ENCODE measurements at places on chromosomes 5 and 9. TPM values are rescaled to one million over a fixed set of nuclear protein-coding genes. Genes with fewer than 3 reads are reported as not detected.

- no peak for DNase-seq
Measured at GRCh38 chr5:74122979-74123590, 497.1 kb downstream of the ARHGEF28 start.

Gene PCDHA6
- not detected for total RNA-seq

Gene BNIP1
- total RNA-seq, result 10.3 TPM

Gene EPB41L4B
- 5.8 TPM for total RNA-seq

- DNase-seq, result no peak
Measured at GRCh38 chr5:148238418-148238794, at the start of gene MARCOL. Gene MARCOL (plus strand): TSS chr5:148238525. CDS start chr5:148238598, 73 bp downstream.

DNA sequence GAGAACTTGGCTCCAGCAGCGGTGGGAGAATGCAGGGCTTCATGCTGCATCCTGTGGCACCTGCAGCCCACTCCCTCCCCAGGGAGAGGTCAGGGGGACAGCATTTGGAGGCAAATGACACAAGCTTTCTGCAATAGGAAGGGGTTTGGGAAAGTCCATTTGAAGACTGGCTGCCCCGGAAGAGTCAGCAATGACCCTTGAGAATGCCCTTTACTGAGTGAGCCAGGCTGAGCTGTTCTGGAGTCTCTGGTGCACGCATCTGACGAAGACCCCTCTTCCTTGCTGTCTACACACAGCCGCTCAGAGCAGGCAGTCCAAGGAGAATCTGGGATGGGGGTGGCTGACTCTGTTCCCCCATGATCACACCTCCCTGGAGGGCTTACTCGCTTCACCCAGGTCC is 5.5 kb upstream of the NXNL2 start:
- no peak for DNase-seq

Gene FOXD4L6
- not detected for total RNA-seq

DNA sequence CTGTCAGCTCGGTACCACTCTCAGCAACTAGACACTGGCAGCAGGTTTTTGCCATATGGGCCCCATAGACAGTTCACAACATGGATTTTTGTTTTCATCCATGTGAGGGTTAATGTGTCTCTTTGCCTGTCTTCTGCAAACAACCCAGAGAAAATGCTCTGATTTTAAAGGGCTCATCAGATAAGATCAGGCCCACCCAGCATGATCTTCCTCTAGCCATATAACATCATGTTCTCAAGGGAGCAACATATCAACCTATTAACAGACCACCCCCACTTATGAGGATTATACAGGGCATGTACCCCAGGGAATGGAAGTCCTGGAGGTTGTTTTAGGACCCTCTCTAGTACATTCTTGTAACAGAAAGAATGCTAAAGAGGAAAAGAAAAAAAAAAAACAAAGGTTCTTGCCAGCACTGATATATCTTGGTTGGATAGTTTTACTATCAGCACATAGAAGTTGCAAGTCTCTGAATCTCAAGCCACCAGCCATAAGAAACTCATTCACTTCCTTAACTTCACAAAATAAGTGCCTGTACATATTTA is 1015.1 kb downstream of the TLE4 start:
- no peak for DNase-seq

- no peak for DNase-seq
Measured at GRCh38 chr5:121797681-121798518, 53.8 kb upstream of the FTMT start.

Gene ELOVL7
- 0.45 TPM for total RNA-seq

- no peak for DNase-seq
Measured at GRCh38 chr5:9212605-9213004, 333.3 kb downstream of the SEMA5A start.

Gene CKMT2
- 1,924 TPM for total RNA-seq

GRCh38 chr9:99071313-99072039 is 33.4 kb upstream of the TGFBR1 start:
- DNase-seq, result peak; percentile 32

DNA sequence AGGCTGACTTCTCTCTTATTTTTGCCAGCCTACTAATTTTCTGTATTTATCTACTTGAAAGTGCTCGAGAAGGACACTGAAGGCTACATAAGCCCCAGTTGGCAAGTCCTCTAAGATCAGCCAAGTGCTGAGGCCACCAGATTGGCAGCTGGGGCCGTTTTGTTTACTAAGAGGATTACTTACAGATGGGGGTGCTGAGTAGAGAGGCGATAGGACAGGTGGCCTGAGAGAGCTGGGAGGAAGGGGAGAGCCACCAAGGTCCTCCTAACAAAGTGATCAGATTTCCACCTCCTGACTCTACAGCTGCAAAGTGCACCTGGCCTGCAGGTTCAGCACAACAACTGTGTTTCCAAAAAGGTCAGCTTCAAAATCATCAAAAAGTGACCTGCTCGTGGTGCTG is 32.9 kb downstream of the FRMD3 start:
- no peak for DNase-seq

Gene NR4A3
- 4.1 TPM for total RNA-seq

Gene PCDHGA10
- 7.8 TPM for total RNA-seq

DNA sequence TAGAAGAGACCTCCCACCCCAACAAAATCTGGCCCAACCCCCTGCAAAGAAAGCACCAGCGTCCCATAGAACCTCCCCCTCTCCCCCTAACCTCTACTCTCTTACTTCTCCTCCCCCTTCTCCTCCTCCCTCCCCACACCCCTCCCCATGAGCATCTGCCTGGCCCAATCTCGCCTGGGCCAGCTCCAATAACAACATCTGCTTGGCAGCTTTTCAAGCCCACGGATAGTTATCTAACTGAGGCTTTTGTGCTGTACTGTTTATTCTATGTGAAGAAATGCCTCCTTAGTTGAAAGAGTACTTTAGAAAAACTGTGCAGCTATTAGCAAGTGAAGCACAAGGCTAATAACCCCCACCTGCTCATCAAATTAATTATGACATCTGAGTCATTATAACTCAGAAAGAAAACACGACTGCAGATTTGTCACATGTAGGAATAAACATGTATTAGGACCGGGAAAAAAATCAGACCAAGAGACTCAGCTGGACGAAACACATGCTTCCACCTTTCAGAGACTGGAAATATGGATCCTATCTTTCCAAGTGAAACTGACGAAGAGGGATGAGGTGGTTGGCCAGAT is 42.8 kb downstream of the NFIB start:
- peak; percentile 71 for DNase-seq

DNA sequence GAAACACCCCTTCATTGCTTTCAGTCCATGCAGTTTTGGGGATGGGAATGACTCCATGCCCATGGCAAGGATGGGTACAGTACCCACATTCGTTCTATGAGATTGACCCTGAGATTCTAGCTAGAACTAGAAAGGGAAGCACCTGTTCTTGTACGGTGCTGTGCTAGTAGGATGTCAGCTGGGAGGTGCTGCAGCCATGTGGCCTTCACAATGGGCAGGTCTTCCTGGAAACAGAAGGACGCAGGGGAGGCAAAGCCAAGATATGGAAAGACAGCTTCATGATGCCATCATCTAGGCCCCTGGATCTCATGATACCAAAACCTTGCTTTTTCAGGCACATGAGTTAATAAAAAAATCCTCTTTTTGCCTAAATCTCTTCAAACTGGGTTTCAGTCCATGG is 10.5 kb upstream of the FGF1 start:
- DNase-seq, result no peak

Gene PCDHGA11
- total RNA-seq, result 6.0 TPM

Gene UNC5A
- total RNA-seq, result 0.06 TPM

DNA sequence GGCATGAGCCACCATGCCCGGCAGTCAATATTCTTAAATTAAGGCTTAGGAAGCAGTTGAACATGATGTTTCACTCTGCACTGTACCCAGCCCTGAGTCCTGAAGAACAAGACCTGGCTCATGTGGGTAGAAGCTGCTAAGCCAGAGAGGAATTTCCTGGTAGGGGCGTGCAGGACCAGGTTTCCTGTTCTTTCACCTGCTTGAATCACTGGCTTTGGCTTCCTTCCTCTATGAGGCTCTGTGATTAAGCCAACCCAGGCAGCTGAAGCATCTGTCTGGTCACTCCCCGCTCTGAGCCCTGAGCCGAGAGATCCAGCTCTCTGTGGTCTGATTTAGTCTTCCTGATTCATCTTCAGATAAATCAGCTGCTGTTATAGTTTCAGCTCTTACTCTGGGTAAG is 29.1 kb downstream of the CFAP77 start:
- DNase-seq, result no peak

DNA sequence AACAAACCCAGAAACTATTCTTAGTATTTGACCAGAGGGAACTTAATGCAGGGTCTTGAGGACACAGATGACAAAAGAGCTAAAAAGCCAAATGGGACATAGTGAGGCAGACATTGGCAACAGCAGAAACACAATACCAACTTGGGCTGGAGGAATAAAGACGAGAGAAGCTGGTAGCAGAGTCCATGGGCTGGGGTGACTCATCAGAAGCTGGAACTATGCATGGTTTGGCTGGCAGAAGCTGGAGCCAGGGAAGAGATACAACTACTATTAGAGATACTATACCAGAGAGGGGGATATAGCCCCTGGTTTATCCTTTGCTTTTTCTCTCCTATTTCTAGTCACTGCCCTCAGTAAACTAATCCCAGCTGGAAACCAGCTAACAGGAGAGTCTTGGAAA is 29.2 kb upstream of the DPYSL3 start:
- no peak for DNase-seq

DNA sequence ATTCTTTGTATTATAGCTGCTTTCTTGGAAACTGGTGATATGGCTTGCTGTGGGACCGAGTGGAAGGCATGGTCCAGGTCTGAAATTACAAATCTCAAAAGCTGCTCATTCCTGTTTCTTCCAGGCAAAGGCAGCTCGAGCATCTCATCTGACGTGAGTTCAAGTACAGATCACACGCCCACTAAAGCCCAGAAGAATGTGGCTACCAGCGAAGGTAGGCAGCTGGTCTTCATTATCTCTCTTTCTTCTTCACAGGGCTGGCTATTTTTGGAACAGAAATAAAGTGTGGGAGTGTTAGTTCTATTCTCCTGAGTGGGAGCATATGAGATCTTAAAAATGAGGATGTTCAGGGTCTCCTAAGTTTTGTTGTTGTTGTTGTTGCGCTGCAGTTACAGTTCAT is 115.9 kb downstream of the FBXL7 start:
- DNase-seq, result no peak

Gene LPAR1
- total RNA-seq, result 4.1 TPM

- DNase-seq, result no peak
Measured at GRCh38 chr9:28059192-28059591, 485.9 kb upstream of the C9orf72 start.

DNA sequence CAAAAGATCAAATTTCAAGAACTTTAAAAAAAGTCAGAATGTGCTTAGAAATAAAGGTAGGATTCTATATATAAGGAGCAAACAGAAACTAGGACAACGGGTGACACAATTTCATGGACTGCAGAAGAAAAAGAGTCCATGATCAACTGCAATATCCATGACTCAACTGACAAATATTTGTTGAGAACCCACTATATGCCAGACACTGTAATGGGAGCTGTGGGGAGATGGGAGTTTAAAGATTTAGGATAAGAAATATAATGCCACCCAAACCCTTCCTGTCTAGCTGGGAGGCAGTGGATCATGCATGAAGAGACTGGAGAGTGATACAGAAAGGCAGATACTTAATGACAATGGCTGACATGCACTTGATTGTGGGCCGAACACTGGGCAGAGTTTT is 27.6 kb upstream of the CCDC112 start:
- DNase-seq, result no peak

Gene GRM6
- total RNA-seq, result not detected

GRCh38 chr5:142357469-142358090 is 32.8 kb upstream of the SPRY4 start:
- DNase-seq, result no peak

Gene NR3C1
- 40.1 TPM for total RNA-seq

DNA sequence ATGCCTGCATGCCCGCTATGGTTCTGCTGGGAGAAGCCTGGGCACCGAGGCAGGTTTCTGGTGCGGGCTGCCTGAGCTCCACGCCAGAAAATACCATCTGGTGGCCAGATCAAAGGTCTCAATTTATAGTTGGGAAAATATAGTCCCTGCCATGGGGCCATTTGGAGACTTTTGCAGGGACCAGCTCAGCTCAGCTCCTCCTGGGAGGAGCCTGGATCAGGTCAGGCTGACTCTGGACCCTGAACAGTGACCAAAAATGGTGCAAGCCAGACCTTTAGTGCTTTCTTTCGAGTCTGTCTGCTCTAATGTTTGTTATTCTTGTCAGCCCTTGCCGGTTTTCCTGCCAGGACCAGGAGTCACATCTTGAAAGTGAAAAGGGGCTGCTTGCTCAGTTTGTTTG is 31.8 kb downstream of the HMCN2 start:
- DNase-seq, result no peak

Gene NTNG2
- 2.9 TPM for total RNA-seq

GRCh38 chr5:139670369-139671095 is 22.4 kb downstream of the CXXC5 start:
- DNase-seq, result no peak

DNA sequence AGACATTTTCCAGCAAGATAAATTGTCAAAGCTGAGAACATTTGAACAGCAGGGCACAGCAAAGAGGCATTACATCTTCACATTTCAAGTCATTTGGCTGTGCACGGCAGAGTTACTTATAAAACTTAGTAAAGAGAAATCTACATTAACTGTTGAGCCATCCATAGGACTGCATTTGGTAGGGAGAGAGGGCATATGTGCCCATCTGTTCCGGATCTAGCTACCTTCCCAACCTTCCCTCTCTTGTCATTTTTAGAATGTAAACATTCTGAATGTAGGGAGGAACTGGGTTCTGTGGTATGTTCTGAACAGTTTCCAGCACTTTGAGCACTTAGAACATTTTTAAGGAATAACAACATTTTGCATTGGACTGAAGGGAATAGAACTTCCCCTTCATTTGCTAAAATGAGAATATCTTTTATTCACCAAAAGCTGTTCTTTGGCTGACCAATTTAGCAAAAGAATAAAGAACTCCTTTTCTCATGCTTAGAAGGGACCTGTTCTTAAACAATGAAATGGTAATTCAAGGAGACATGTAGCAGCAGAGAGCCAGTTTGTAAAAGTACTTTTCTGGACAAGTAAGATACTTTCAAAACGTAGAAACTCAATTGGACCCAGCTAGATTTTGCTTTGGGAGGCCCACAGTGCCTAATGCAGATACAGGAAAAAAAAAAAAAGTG is 104.4 kb downstream of the CETN3 start:
- no peak for DNase-seq

Gene EXOSC3
- total RNA-seq, result 10.1 TPM

- no peak for DNase-seq
Measured at GRCh38 chr5:55437452-55437851, 97.3 kb downstream of the PLPP1 start.

- DNase-seq, result no peak
Measured at GRCh38 chr9:34985311-34985899, 4.1 kb upstream of the DNAJB5 start.

- no peak for DNase-seq
Measured at GRCh38 chr5:76389513-76390154, 13.5 kb upstream of the IQGAP2 start.

DNA sequence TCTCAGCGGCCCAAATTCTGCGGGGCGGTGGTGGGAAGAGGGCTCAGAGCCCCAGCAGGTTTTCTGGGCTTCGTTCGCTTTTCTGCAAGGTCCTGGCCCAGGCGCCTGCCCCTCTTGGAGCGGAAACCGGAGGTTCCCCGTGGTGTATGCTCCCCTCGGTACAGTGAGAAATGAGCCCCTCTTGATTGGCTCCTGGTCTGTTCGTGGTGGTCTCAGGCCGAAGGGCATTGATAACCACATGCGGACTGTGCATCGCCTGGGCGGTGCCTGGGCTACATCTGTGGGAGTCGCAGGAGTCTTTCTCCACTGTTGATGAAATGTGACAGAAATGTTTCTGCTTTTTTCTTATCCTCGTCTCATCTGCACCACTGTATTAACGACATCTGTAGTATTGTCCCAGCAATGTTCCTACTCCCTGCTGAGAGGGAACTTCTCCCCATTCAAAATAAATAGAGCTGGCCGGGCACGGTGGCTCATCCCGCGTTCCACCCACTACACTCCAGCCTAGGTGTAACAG is 682 bp downstream of the MAN1B1 start:
- no peak for DNase-seq
